ENCODE measurements at places on chromosomes 5 and 9.

DNA sequence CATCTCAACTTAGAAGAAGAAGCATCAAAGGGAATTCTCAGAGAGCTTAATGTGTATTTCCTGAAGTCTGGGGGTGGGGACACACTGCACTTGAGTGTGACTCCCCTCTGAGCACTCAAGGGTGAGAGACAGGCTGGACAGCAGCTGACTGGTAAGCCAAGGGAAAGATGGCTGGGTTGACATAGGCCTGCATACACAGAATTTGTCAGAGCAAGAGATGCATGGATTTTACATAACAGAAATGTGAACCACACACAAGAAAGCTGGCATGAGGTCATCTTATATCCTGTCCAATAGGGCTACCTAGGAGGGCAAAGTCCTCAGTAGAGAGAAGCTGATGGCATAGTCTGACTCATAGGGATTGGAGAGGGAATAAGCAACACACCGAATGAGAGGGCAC lies 114.3 kb upstream of the EPB41L4A start:
- no peaks in the 10 kb centered on the region for H3K36me3 ChIP-seq
- no peak for DNase-seq
- no peak overlapping the region for H3K27ac ChIP-seq

- H3K4me3 ChIP-seq, result no peak overlapping the region
- H3K27me3 ChIP-seq, result no peaks in the 10 kb centered on the region
- DNase-seq, result no peak
- H3K4me1 ChIP-seq, result peaks cover 29% of the 10 kb centered on the region
These were observed 27.3 kb downstream of the TMEM252 start for GRCh38 chr9:68513385-68513784.

GRCh38 chr5:128579639-128580038 lies 41.6 kb upstream of the FBN2 start:
- H3K4me3 ChIP-seq, result no peak overlapping the region
- no peak overlapping the region for H3K27ac ChIP-seq
- no peaks in the 10 kb centered on the region for H3K36me3 ChIP-seq
- no peaks in the 10 kb centered on the region for H3K27me3 ChIP-seq
- DNase-seq, result no peak

DNA sequence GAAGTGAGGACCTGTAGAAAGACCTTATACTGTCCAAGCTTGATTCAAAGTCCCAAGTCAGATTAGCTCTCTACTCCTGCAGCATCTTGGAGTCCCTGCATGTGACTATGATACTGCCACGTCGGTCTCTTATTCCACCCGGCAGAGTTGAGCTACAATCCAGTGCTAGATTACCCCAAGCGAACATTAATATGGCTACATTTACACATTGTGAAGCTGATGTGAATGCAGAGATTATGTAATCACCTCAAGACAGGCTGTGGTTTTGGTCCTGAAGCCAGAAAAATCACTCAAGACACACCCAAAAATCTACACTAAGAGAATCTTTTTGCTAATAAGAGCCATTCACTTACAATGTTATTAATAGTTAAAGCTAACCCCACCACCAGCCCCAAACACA lies 116.7 kb downstream of the GNA14 start:
- H3K36me3 ChIP-seq, result peaks cover 7% of the 10 kb centered on the region
- H3K27me3 ChIP-seq, result no peaks in the 10 kb centered on the region
- no peak for DNase-seq
- H3K4me3 ChIP-seq, result no peak overlapping the region
- peaks cover 7% of the 10 kb centered on the region for H3K4me1 ChIP-seq
- no peak overlapping the region for H3K27ac ChIP-seq

- no peak overlapping the region for H3K27ac ChIP-seq
- DNase-seq, result no peak
- no peaks in the 10 kb centered on the region for H3K27me3 ChIP-seq
- no peaks in the 10 kb centered on the region for H3K36me3 ChIP-seq
These were observed 200.7 kb upstream of the CDH12 start for GRCh38 chr5:23053846-23054245.
